ENCODE measurements at places on chromosomes 1 and 21.

DNA sequence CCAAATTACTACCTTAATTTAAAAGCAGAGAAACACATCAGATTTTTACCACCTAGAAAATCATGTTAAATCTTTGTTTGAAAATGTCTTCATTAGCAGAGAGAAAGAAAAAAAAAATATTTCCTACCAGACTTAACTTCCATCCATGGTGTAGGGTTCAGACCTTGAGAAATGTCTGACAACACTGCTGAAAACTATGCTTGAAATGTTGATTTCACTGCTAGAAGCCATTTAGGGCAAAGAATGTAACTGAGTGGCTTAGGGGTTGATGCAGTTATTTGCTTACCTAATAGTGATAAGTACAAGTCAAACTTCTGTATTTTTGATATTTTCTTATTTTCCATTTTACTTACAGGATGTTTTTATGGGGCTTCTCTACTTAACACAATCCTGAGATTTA is 495.6 kb upstream of the NEGR1 start:
- H3K36me3 ChIP-seq, result no peaks in the 10 kb centered on the region
- no peak overlapping the region for H3K4me3 ChIP-seq
- DNase-seq, result no peak
- no peaks in the 10 kb centered on the region for H3K27me3 ChIP-seq
- no peaks in the 10 kb centered on the region for H3K4me1 ChIP-seq

- H3K27me3 ChIP-seq, result peaks cover 6% of the 10 kb centered on the region
- no peak overlapping the region for H3K4me3 ChIP-seq
- no peak for DNase-seq
- no peak overlapping the region for H3K27ac ChIP-seq
- H3K4me1 ChIP-seq, result peaks cover 32% of the 10 kb centered on the region
These were observed 4.7 kb upstream of the SYNJ1 start for GRCh38 chr21:32732544-32732943.

DNA sequence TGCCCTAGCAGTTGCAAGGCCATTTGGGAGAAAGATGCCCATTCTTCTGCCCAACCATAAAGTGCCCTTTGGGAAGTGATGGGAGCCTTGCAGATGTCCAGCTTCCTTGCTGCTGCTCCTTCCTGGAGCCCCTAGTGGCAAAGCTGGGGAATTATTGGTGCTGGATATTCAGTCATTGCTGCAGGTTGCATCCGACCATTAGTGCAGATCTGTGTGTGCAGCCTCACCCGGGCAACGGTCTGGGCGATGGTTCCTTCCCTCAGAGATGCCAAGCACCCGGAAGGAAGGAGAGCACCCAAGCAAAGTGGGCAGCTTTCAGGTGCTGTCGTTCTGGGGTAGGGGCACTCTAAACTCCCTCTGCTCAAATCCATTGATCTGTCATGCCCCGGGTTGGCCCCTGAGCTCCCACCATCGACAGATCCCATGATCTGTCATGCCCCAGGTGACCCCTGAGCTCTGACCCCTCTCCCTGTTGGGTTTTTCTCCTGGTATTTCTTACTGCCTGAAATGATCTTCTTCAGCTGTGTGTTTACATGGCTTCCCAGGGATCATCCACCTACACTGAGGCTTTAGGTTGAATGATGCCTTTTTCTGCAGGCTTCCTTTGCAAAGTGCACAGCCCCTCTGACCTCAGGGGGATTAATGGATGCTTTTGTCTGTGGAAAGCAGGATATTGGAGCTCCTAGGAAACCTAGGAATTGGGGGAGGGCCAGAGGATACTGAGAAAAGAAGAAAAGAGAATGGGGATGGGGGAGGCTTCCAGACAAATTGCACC is 467.5 kb downstream of the PTPRU start:
- peaks cover 53% of the 10 kb centered on the region for H3K27me3 ChIP-seq
- no peak overlapping the region for H3K4me3 ChIP-seq
- H3K4me1 ChIP-seq, result peaks cover 7% of the 10 kb centered on the region
- DNase-seq, result no peak
- no peak overlapping the region for H3K27ac ChIP-seq

- no peaks in the 10 kb centered on the region for H3K27me3 ChIP-seq
- H3K4me3 ChIP-seq, result no peak overlapping the region
- DNase-seq, result no peak
- H3K36me3 ChIP-seq, result peaks cover 31% of the 10 kb centered on the region
- no peak overlapping the region for H3K27ac ChIP-seq
These were observed 73.2 kb downstream of the DISC1 start for GRCh38 chr1:231699784-231700183.

Measured in activated naive CD4-positive, alpha-beta T cell treated with anti-CD3 and anti-CD28 coated beads, Interleukin-2, amount 10 ng/mL, durations not matched to agents 7 days and 5 days (primary cell).